ENCODE measurements at places on chromosomes 1 and 21.

GRCh38 chr1:213345621-213346020 lies 294.6 kb downstream of the RPS6KC1 start:
- no peak for DNase-seq

- DNase-seq: peak; percentile 59
Observed at GRCh38 chr1:153790313-153790965, 15.2 kb downstream of the SLC27A3 start.

DNA sequence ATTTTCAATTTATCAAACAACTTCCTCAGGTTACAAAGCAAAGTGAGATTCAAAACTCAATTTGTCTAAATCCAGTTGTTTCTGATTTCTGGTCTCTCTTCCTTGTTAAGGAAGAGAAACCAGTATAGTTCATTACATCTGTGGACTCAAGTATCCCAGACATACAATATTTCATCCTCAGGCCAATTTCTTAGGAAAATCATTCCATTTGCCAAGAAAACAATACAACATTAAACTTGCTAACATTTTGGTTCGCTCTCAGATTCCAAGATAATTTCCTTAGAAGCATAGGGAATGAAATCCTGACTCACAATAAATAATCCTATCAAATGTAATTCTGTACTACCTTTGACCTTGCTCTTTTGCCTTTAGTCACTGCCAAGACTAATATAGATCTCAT lies 11.2 kb upstream of the TTLL7 start:
- DNase-seq: no peak

GRCh38 chr1:209266590-209267205 lies 316.8 kb upstream of the CAMK1G start:
- DNase-seq: peak; percentile 16

DNA sequence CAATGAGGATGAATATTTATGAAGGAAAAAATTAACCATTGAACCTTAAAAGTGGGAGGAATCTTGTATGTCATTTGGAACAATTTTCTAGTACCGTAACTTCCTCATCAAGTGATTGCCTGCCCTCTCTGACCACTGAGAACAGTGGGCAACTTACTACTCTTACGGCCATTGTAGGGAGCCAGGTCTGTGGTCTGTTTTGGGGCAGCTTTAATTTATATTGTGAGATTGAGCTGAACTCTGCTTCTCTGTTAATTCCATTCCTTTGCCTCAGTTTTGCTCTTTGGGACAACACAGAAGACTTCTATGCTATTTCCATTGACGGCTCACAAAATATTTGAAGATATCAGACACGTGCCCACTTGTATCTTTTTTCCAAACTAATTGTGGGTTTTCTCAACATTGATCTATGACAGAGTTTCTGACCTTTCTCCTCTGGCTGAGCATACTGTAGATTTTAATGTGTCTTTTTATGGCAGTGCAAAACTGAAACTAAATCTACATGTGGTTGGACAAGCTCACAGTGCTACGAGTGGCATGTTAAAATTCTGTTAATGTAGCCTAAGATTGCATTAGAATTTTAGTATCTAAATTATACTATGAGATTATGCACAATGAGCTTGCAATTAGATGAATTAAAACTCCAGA lies 27.8 kb upstream of the ZNF281 start:
- DNase-seq: peak; percentile 33

GRCh38 chr1:1060281-1061000 lies 13.7 kb downstream of the RNF223 start:
- no peak for DNase-seq

GRCh38 chr1:36838888-36839287 lies 195.4 kb downstream of the GRIK3 start:
- DNase-seq: no peak

GRCh38 chr1:168897249-168897648 lies 168.2 kb upstream of the DPT start:
- no peak for DNase-seq

DNA sequence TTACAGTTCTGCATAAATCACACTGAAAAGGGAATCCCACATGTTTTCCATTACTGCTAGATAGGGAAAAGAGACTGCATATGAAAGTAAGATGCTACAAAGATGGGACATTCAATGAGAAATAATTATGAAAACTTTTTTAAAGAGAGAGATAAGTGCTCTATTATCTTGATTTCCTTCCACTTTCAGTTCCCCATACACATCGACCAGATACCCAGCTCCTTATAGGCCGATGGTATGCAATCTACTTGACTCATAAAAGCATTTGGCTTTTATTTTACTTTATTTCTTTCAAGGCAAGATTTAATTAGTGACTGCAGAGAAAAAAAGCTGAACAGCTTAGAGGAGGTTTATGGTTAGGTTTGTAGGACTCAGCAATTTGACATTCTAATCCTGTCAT lies 13.1 kb downstream of the BRINP2 start:
- no peak for DNase-seq

GRCh38 chr1:47436979-47437446 lies 831 bp upstream of the FOXD2 start:
- DNase-seq: no peak

- peak; percentile 51 for DNase-seq
Observed at GRCh38 chr1:81617308-81617967, 183.3 kb upstream of the ADGRL2 start.

- DNase-seq: no peak
Observed at GRCh38 chr1:230498704-230499103, 72.6 kb upstream of the PGBD5 start.

- no peak for DNase-seq
Observed at GRCh38 chr1:152941037-152941711, 5.8 kb upstream of the SPRR5 start.

GRCh38 chr1:20719261-20719660 lies 1.5 kb upstream of the KIF17 start:
- no peak for DNase-seq

- no peak for DNase-seq
Observed at GRCh38 chr1:59686574-59686973, 128.2 kb upstream of the HOOK1 start.

- no peak for DNase-seq
Observed at GRCh38 chr1:174153825-174154107, 5.6 kb upstream of the RABGAP1L start.

DNA sequence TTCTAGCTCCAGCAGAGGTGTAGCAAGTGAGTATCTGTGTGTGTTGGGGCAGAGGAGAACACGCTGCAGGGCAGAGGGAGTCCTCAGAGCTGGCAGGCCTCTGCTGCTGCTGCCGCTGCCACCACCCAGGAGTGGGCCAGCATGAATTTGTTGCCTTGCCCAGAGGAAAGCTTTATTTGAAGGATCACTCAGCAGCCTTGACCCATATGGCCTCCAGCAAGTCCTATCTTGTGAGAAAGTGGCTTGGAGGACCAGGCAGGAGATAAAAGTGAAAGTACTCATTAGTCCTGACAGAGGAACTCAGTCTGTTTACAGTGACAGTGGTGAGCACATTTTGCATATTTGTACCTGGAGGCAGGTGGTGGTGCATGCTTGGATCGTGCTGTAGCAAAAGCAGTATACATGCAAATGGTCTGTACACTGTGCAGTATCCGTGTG lies 3.1 kb downstream of the TRAF5 start:
- DNase-seq: no peak

DNA sequence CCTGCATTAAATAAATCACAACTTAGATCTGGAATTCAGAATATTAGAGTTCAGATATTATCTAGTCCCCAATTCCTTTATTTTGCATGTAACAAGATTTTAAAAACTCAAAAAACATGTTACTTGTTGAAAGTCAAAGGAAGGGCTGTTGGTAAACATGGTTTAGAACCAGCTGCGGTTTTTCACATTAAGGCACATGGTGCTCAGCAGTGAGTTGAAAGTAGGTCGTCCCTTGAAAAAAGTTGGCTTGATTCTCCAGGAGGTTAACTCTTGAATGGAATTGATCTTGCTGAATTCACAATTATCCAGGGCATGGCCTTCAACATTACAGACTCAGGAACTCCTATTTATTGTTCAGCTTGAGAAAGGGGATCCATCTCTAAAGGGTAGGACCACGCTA lies 277.1 kb upstream of the DUSP10 start:
- DNase-seq: no peak

DNA sequence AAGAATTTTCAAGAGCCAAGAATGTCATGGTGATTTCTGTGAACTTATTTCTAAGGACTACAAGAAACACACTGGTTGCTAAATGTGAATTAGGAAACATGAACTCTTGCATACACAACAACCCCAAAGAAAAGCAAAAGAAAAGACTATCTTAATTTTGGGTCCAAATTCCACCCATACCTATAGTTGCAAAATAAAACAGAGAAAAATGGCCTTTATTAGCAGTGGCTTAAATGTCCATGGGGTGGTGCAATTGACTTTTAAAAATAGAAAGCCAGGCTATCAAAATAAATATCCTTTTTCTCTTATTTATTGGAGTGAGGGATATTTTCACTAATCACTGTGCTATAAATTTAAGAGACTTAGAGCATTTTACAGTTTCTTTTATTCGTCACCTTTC lies 80.9 kb upstream of the DPYD start:
- peak; percentile 34 for DNase-seq

GRCh38 chr21:38597421-38597820 lies 99.1 kb upstream of the ERG start:
- DNase-seq: no peak

DNA sequence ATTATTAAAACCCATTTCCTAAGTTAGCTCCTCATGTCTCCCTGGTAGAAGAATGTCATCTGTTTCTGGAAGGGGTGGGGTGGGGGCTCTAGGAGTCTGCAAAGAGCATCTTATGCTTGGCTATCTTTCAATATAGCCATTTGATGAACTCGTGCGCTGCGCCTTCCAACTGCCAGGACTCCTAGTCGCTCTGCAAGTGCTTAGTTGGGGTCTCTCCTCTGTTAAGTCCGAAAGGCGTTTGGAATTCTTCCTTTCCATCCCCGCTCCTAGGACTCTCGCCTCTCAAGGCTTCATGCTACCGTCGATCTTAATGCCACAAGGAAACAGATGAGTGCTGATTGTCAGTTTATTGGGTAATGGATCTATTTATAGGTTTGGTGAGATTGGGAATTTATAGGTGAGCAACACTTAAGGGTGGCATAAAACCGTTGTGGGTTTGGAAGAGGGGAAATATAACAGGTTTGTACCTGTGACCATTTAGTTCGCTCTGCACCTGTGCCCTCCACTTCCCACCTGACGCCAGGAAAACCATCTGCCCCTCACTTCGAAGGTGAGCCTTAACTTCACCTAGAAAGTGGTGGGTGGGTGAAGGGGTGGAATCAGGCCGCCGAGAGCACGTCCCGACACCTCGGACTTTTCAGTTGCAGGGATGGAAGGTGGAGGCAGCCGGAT lies 1.1 kb downstream of the KCNH1 start:
- DNase-seq: no peak

- no peak for DNase-seq
Observed at GRCh38 chr21:29697555-29698193, 242.1 kb downstream of the GRIK1 start.
